ENCODE measurements at places on chromosomes 3 and 15. TPM values are rescaled to one million over a fixed set of nuclear protein-coding genes. Genes with fewer than 3 reads are reported as not detected.

The CCR3 gene
- total RNA-seq, result 1.4 TPM

The CLDN11 gene
- total RNA-seq, result not detected

The HEMK1 gene
- 61.3 TPM for total RNA-seq

The HIGD2B gene
- total RNA-seq, result not detected

The TMEM207 gene
- not detected for total RNA-seq

The MOBP gene
- not detected for total RNA-seq

The SEC22C gene
- 47.3 TPM for total RNA-seq

Measured in activated CD8-positive, alpha-beta memory T cell treated with anti-CD3 and anti-CD28 coated beads, Interleukin-2, amount 10 ng/mL, durations not matched to agents 7 days and 5 days (primary cell).